ENCODE measurements at places on chromosomes 13 and 19.

GRCh38 chr13:105276571-105276970 lies 1258.9 kb downstream of the EFNB2 start:
- no peak for DNase-seq

- DNase-seq: peak; percentile 55
Observed at GRCh38 chr19:13212759-13213330, 62.6 kb downstream of the IER2 start.

DNA sequence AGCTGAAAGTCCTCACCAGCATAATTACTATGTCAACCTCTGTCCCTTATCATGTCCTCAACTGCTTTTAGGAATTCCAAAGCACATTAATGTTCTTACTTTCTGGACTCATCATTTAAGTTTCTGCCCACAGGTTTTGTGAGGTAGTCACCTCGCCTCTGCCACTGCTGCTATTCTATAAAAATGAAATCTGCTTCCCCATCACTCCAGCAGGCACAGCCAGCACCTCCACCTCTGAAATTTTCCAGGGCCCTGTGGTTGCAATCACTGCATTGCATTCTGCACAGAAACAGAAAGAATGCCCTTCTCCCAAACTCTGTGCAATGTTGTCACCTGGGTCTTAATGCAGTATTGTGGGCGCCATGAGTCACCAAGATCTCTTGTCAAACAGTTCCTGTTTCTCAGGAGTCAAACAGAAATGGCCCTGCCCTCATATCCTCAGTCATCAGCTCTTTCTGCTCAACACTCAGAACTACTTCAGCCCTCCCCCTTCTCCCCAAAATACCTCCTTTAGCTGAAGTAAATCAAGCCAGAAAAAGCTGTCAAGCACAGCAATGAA lies 529.2 kb upstream of the NBEA start:
- no peak for DNase-seq

GRCh38 chr13:32726374-32727037 lies 140.3 kb downstream of the PDS5B start:
- DNase-seq: no peak

GRCh38 chr13:40146611-40147117 lies 491.2 kb downstream of the COG6 start:
- no peak for DNase-seq

Data from activated T-helper 1 cell treated with Interleukin-2 at 50 U/mL for 16 hours (primary cell).